ENCODE measurements at places on chromosomes 5 and 9.

DNA sequence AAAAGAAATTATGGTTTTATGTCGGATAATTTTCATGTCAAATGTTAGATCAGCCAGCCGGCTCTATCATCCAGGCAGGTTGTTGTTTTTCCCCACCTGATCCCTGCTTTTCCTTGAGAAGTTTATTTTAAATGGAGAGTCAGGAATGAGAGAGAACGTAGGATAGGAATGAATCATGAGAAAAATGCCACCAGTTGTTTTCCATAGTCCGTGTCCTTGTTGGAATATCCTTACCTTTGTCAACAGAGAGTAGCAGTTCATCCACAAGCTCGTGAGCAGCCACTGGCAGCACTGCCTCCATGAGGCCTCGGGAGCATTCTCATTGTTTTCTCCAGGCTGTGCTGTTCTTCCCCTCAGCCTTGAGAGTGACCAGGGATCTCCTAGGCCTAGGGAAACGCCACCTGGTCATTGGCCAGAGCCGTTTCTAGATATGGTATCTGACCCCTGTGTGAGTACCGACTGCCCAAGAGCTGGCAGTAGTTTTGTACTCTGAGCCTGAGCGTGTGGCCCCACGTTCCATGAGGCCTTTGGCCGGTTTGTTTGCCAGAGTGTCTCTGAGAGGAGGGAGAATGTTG is 293.3 kb downstream of the FANCC start:
- no peak for DNase-seq

- no peak for DNase-seq
These were observed 684.7 kb upstream of the NUDT12 start for GRCh38 chr5:104247260-104247659.

DNA sequence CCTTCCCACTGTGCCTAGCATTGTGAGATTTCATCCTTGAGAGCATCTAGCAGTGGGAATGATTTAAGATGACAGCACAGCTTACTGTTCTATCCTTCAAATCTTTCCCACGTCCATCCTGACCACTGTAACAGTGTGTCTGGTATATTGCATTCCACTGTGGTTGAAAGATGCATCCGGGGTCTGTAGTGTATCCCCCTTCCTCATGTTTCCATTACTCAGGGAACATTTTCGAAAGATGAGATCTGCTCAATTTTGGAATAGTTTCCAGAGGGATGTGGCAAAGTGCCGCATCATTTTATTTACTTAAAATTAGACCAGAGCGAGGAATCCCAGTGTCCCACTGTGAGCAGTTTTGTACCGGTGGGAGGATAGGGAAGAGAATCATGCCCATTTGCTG is 407.1 kb upstream of the PAPPA start:
- DNase-seq, result no peak

- DNase-seq, result no peak
These were observed 390.9 kb upstream of the DAB2 start for GRCh38 chr5:39815711-39816110.

DNA sequence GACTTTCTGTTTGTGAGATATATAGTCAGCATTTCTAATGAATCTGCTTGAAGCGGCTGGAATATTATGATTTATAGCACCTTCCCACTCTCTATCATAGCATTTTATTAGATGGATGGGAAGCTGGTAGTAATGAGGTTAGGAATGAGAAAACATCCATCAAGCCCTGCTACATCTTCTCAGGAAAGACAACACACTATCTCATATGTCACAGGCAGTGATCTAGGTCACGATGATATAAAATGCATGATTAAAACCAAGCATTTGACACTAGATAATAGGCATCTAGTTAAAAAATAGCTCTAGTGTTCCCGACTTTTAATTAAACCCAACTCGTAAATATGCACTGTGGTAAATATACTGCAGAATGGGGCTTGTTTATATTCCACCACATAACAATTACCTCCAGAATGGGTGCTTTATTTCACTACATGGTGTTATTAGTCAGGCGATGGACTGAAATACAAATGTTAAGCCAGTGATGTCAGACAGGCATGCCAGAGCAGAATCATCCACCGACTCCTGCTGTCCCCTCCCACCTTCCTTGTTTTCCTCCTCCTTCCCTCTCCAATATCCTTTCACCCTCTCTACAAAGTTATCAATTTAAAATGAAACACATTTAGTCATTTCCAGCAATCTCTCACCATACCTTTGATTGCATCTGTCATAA is 286.8 kb downstream of the SPATA31D1 start:
- DNase-seq, result no peak

DNA sequence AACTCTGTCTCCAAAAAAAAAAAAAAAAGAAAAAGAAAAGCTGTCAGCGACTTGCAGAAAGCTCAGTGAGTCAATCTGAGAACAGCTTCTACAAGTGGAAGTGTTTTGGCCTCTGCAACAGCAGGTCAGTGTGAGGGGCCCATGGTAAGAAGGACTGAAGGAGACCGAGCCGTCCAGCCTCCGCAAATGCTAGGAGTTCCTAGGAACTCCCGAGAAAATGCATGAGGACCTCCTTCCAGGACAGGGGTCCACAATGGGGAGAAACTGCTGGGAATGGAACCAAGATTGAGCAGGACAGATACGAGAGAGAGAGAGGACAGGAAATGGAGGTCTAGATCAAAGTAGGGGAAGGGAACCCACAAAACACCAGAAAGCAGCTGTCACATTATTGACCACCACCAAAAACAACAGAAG is 180.5 kb downstream of the CRB2 start:
- DNase-seq, result no peak

DNA sequence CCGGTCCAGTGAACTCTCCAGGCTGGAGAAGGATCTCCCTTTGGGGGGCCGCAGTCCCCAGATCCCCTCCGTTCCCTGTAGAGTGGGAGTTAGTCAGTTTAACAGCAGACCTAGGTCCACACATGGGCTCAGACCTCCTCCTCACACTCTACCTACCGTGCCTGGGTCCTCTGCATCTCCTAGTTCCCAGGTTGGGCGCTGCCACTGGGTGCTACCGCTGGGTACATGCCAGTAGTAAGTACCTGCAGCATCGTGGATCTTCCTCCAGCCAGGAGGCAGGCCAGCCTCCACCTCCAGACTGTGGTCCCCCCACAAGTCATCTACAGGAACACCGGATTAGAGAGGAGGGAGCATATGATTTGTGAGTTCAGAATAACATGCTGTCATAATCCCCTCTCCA is 802 bp downstream of the APBB3 start:
- DNase-seq, result no peak

- no peak for DNase-seq
These were observed 364.1 kb downstream of the SPOCK1 start for GRCh38 chr5:137134920-137135532.

DNA sequence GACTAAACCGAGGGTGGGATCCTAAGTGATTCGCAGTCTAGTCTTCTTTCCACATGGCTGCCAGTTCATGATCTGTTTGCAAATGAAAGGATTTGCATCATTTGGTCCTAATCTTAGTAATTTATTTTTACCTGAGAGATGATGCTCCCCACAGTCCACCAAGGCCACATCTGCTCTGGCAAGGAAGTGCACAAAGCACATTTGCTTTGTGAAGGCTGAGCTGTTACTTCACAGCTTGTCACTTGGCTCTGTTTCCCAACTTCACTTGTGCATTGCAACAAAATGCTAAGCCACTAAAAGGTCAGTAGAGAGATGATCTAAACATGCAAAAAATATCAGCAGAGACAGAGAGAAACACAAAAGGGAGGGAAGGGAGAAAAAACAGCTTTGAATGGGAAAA is 128.5 kb upstream of the VLDLR start:
- DNase-seq, result no peak

DNA sequence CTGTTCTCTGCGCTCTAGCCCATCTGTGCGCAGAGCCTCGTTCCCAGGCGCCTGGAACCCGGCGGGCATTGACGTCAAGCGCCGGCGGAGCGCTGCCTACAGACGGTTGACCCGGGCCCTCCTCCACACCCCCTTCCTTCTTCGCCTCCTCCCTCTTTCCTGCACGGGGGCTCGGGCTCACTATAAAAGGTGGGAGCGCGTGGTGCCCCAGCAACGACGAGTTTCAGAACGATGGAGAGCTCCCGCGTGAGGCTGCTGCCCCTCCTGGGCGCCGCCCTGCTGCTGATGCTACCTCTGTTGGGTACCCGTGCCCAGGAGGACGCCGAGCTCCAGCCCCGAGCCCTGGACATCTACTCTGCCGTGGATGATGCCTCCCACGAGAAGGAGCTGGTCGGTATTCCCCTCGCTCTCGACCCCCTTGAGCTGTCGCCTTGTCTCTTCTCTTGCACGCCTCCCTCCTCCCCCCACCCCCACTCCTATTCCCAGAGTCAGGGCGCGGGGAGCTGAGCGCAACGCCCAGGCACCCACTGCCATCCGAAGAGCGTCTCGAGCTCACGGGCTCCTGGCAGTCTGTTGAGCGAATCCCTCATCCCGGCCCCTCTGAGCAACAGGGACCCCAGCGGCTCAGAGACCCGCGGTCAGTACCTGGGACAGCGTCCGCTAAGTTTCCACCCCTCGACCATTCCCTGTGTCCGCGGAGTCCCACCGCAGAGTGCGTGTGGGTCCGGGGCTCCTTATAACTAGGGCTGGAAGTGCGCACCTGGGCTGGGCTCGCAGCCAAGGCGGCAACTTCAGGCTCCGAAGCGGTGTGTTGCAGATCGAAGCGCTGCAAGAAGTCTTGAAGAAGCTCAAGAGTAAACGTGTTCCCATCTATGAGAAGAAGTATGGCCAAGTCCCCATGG is at the start of gene CARTPT:
CARTPT (plus strand) TSS at position 213 of the 902 bp plus-strand sequence; CDS start at position 232, 19 bp downstream.
- DNase-seq, result no peak

- DNase-seq, result no peak
These were observed 194.5 kb downstream of the ARL15 start for GRCh38 chr5:54115735-54116403.

DNA sequence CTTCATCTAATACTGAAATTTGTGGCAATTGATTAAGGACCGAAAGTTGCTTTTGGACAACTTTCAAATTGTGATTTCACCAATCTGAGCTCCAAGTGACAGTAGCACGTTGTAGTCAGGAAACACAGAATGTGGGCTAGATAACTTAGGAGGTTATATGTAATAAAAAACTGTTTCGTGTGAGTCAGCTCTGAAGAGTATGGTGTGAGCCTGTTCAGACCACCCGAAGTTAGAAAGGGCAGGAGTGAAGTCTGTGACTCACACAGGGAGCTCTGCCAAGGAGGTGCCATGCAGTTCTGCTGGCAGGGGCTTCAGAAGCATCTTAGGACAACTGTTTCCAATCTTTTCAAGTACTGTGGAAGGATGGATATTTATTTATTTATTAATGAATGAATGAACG is 16.4 kb upstream of the ZBTB34 start:
- no peak for DNase-seq

DNA sequence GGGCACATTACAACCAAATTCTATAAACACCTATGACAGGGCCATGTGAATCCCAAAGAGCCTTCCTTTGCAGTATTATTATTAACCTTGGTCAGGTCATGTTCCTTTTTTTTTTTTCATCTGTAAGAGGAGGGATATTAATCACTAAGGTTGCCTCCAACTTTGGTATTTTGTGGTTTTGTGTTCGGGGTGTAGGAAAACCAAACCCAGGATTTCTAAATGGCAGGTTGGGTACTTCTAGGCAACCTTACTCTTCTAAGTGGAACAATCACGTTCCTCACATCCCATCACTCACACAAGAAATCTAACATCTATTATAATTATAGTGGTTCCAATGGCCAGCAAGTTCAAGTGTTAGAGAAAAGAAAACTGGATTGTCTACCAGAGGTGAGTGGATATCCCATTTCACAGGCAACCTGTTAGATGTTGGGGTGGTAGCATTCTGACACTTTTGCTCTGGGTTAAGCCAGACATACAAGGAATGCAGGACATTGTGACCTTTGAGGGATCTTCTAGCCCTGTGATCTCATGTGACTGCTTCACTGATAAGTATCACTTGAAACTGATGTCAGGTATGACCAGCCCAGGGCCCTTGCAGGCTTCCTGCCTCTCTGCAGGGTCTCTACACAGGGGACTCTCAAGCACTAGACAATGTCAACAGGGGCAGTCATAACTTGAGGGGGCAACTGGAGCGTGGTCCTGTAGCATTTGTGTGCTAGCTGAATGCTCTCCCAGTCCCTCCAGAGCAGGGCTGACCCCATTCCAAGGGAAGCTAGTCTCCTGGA is 126.2 kb upstream of the VLDLR start:
- no peak for DNase-seq

- DNase-seq, result no peak
These were observed 40.2 kb downstream of the STARD4 start for GRCh38 chr5:111472096-111472495.

DNA sequence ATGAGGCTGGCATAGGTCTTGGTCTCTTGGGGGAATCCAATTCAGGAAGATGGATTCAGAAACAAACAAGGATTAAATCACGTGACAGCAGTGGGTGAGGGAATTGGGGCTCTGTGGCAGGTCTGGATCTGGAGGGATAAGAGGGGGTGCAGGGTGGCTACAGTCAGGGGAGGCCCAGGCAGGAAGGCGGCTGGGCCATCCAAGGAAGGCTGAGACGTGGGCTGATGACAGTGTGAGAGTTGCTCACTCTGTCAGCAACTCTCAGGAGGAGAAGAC is 65.8 kb upstream of the COL5A1 start:
- no peak for DNase-seq

GRCh38 chr9:130694205-130694604 is 625 bp downstream of the EXOSC2 start:
- no peak for DNase-seq

DNA sequence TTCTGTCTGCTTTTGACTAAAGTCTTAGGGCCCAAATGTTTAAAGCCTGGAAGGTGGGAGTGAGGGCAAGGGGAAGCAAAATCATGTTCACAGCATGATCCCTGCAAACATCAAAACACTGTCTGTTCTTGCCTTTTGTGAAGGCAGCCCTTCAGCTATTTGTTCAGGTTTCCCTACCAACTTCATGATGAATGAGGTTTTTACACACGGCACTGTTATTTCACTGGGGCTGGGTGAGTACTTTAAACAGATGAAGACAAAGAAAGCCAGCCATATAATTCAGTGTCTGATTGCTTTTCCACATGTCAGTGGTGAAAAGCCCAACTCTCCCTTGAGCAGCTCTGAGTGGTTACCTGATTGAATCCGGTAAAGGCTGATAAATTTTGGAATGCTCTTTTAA is 224.7 kb upstream of the GRAMD2B start:
- no peak for DNase-seq

GRCh38 chr9:69172895-69173294 is 1.2 kb upstream of the TJP2 start:
- no peak for DNase-seq

DNA sequence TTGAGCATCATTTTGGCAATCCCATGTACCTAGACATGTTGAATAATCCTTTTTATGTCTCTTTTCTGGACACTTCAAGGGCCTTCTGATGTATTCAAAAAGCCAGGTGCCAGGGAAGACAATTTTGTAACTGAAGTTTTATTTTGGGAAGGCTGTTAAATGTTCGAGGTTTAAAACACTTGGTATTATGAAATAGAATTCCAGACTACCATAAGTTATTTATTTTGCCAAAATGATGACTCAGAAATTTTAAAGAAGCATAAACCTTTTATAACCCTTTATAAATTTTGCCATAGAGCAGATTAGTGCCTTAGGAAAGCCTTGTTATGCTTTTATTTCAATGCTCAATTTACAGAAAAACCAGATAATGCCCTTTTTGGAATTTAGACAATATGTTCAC is 30.3 kb upstream of the UHRF2 start:
- no peak for DNase-seq

GRCh38 chr9:133783331-133783731 is 45.2 kb upstream of the SARDH start:
- DNase-seq, result no peak

- no peak for DNase-seq
These were observed 37.8 kb downstream of the SCGB3A1 start for GRCh38 chr5:180553530-180553929.

- no peak for DNase-seq
These were observed 94.7 kb upstream of the RUSC2 start for GRCh38 chr9:35395076-35395705.

- no peak for DNase-seq
These were observed 260.2 kb downstream of the ARHGAP26 start for GRCh38 chr5:143030349-143030748.

- peak; percentile 19 for DNase-seq
These were observed 12.4 kb upstream of the TMC1 start for GRCh38 chr9:72509053-72509452.
